Activated CD8-positive, alpha-beta memory T cell treated with anti-CD3 and anti-CD28 coated beads for 1 hour (primary cell): ENCODE measurements at places on chromosomes 7 and 10.

- no peak for DNase-seq
Measured at GRCh38 chr10:87503401-87503800, 1.3 kb upstream of the MINPP1 start.

DNA sequence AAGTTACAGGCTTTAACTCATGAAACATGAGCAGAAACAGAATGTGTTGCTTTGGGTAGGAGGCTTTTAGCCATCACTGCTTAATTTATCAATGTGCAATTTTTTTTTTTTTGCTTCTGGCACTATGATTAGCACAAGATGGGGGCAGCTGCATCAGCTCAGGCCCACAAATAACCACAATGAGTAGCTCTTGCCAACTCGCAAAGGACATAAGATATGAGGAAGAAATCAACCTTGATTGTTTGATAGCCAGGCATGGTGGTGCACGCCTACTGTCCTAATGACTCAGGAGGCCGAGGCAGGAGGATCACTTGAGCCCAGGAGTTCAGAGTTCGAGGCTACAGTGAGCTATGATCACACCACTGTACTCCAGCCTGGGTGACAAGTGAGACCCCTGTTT, 12.3 kb downstream of the NOD1 start:
- no peak for DNase-seq

GRCh38 chr7:99402854-99403253, 5.5 kb downstream of the PDAP1 start:
- no peak for DNase-seq

DNA sequence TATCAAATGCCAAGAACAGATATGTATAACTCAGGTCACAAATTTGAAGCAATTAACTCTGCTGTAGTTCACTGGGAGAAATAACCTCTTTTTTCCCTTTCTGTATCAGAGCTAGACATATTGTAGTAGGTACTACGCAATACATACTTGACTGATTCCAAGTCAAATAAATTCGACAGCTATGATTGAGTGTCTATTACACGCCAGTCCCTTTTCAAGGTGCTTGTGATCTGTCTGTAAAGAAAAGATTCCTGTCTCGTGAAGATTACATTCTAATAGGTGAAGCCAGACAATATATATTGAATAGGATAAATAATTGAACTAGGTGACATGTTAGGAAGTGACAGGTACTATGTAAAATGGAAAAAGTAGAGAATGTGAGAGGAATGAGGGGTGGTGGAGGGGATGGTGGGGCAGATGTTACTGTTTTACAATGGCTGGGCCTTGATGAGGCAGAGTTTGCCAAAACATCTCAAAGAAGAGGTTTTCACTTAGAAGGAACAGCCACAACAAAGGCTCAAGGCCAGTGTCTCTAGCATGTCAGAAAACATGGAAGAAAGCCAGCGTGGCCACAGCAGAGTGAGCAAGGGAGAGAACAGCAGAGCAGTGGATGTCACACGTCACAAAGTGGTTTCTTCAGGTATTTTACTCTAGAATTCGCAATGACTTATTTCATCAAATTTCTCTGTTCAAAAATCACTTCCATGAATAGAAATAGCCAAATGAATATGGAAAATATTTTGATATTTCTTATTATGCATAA, 282.6 kb upstream of the CACNA2D1 start:
- no peak for DNase-seq

DNA sequence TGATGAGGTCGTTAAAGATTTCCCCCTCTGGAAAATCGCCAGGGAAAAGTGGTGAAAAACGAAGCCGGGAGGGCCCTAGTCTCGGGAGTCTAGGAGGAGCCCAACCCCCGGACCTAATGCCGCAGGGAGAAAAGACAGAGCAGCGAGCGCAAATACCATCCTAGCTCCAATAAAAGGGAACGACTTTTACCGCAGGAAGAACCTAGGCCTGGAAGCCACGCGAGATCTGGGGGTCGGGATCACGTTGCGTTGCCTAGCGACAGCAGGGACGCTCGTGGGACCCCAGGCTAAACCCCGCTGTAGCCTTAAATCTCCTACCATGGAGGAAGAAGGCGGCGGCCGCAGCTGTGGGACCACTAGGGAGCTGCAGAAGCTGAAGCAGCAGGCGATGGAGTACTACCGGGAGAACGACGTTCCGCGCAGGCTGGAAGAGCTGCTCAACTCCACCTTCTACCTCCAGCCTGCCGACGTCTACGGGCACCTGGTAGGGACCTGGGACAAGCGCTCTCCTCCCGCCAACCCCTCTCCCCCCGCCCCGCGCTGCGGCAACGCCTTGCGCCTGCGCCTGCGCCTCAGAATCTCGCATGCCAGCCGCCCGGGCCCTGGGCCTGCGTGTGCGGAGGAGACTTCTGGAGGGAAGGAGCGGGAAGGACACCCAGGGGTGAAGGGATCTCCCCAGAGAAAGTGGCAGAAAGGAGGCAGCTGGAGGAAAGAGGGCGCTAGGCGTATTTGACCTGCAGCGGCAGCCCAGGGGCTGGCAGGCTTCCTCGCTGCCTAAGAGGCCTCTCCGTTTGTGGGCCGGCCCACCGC, at the start of gene ENO4:
ENO4 (plus strand) TSS at position 252 of the 810 bp plus-strand sequence; CDS start at position 320, 68 bp downstream.
- DNase-seq: no peak

DNA sequence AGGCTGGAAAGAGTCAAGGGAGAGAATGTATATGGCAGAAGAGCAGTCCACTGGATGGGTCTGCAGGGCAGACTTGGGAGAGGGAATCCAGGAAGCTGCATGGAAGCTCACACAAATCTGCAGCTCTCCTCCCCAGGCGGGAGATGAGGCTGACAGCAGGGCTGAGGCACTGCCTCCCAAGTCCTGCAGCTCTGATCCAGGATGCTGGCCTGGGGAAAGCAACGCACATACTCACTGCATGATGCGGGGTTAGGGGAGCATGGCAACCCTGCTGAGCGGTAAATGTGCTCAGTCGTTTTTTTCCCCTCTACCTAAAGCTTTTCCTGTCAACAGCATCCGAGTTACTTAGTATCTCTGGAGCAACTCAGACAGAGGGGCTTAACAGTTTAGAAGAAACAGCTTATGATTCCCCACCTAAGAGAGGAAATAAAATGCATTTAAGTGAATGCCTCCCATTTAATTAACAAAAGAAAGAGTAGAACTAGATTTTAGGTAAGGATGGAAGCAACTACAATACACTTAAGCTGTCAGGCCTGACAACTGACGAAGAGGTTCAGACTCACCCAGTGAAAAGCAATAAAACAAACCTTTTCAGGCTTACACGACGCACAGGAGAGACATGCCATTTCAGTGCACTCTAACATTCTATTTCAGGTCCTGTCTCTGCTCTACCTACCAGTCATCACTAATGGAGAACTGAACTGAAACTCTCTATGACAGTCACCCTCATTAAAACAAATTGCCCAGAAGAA, 37.0 kb downstream of the CHCHD3 start:
- DNase-seq: no peak

DNA sequence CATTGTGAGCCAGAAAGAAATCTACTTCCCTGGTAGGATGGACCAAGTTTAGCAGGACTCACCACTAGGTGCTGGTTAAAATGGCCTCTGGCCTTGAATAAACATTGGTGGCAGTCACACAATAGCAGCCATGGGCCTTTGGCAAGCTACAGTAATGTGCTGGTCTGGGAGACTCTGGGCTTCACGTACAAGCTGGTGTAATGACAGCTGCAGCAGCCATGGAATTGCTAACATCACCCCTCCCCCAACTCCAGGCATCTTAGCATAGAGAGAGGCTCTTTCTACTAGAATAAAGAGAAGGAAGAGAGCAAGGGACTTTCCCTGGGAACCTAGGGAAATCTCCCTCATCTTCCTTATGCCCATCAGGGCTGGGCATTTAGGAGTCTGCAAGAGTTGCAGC, 205.1 kb upstream of the SEMA3A start:
- no peak for DNase-seq

DNA sequence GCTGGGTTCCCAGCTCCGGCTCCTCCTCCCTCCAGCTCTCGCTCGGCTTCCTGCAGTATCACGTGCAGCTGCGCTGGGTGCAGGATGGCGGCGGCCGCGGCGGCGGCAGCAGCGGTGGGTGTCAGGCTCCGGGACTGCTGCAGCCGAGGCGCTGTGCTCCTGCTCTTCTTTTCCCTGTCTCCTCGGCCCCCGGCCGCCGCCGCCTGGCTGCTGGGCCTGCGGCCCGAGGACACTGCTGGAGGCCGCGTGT, at the start of gene CNNM1:
CNNM1 (plus strand) TSS at position 53 of the 250 bp plus-strand sequence; CDS start at position 85, 32 bp downstream.
- DNase-seq: no peak

GRCh38 chr7:29109358-29109757, 37.0 kb downstream of the CPVL start:
- DNase-seq: no peak

GRCh38 chr10:48778193-48778857, 93.7 kb downstream of the WDFY4 start:
- DNase-seq: no peak
